ENCODE measurements at places on chromosomes 2 and 18.
A peak's percentile ranks its signal among the peaks of the same experiment; 100 is the strongest.

DNA sequence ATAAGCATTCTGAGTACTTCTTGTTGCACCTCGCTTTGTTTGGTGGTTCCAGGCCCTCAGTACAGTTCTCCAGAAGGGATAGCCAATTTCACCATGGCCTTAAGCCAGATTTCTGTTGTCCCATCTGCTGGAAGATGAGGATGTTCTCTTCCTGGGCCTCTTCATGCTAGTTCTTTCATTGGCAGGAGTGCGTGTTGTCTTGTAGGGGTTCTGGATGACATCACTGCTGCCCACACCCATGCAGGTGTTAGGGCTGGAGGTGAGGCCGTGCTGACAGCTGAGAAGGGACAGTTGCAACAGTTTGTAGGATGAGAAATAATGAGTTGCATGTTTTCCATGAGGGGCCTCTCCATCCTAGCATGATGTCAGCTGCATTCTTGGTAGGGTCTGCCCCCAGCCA lies 142.9 kb downstream of the LDLRAD4 start:
- DNase-seq: no peak
- H3K36me3 ChIP-seq: no peaks in the 10 kb centered on the region
- no peaks in the 10 kb centered on the region for H3K4me1 ChIP-seq

- peaks cover 54% of the 10 kb centered on the region for H3K4me1 ChIP-seq
- H3K27me3 ChIP-seq: no peaks in the 10 kb centered on the region
- no peak overlapping the region for H3K4me3 ChIP-seq
- H3K36me3 ChIP-seq: no peaks in the 10 kb centered on the region
Measured at GRCh38 chr2:120228503-120228902, 5.3 kb upstream of the TMEM185B start.

DNA sequence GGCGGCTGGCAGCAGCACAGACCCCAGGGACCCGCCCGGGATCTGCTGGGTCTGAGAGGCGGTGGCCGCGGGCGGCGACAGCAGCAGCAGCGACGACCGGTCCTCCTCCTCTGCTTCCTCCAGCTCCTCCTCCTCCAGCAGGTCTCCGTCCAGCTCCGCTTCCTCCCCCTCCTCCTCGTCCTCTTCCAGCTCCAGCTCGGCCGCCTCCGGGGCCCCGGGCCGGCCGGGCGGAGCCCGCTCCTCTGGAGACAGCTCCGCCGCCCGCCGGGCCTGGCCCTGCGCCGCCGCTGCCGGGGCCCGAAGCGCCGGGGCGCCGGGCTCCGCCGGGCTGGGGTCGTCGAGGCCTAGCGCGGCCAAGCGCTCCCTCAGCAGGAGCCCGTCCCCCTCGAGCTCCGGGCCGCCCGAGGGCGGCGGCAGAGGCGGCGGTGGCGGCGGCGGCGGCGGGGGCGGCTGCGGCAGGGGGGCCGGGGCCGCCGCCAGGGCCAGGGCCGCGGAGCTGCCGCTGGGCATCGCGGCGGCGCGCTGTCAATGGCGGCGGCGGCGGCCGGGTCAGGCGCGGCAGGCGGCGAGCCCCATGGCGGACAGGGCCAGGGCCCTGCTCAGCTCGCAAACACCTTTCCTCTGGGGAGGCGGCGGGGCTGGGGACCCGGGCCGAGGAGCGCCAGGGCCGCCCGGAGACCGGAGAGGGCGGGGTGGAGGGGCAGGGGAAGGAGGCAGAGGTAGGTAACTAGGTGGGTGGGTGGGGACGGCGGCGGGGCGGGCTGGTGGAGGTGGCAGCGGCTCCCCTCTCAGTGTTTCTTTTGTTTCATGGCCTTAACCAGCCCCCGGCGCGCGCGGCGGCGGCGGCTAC lies 445 bp downstream of the MEX3C start:
- H3K27me3 ChIP-seq: peaks cover 6% of the 10 kb centered on the region
- H3K4me3 ChIP-seq: peak overlapping the region; percentile 73
- peaks cover 15% of the 10 kb centered on the region for H3K36me3 ChIP-seq
- H3K4me1 ChIP-seq: peaks cover 38% of the 10 kb centered on the region
- DNase-seq: peak; percentile 54

DNA sequence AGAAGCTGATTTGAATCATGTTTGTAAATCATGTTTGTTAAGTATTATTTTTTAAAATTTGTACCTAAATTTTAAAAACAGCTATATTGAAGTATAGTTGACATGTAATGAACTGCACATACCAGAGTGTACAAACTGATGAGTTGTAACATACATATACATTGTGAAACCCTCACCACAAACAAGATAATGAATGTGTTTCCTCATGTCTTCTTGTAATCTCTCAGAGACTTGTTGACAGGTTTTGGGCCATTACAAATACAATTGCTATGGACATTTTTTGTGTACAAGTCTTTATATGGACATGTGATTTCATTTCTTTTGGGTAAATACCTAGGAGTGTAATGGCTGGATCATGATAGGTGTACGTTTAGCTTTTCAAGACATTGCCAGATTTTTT lies 21.5 kb downstream of the WDR43 start:
- no peak overlapping the region for H3K4me3 ChIP-seq
- DNase-seq: no peak
- no peaks in the 10 kb centered on the region for H3K27me3 ChIP-seq
- H3K27ac ChIP-seq: no peak overlapping the region

DNA sequence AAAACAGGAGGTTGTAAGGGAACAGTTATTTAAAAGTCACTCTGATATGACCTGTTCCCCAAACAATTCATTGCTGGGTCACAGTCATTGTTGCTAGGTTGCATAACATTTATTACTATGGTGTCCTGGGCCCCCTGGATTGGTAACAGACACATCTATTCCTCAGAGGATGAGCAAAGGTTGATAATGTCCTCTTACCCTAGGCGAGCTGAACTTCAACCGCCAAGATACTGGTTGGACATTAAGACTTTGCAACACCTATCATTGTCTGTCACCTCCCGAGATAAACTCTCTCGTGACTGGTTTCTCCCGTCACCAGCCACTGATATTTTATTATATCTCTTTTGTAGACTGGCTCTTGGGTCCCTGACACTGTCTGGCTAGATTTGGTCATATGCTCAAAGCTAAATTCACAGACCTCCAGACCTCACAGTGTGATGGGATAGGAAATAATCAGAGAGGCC lies 361.3 kb downstream of the ZNF521 start:
- H3K4me1 ChIP-seq: no peaks in the 10 kb centered on the region
- no peak for DNase-seq
- no peak overlapping the region for H3K4me3 ChIP-seq
- no peak overlapping the region for H3K27ac ChIP-seq
- peaks cover 3% of the 10 kb centered on the region for H3K27me3 ChIP-seq

DNA sequence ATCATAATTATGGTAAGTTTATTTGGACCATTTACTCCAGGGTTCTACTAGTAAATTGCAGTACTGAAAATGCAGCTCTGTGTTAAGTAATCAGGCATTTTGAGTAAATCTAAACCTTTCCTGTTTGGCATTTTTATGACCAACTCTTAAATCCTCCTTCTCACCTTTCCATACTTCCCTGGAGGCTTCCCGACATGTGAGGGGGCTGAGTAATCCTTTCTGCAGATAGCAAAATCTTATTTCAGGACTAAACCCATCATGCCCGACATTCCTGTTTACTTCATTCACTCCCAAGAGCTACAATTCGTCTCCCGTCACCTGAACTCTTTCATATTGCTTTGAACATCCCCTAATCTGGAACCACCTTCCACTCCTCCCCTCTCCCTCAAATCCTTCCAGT lies 296.6 kb downstream of the IKZF2 start:
- H3K27ac ChIP-seq: no peak overlapping the region
- H3K27me3 ChIP-seq: no peaks in the 10 kb centered on the region
- DNase-seq: no peak

DNA sequence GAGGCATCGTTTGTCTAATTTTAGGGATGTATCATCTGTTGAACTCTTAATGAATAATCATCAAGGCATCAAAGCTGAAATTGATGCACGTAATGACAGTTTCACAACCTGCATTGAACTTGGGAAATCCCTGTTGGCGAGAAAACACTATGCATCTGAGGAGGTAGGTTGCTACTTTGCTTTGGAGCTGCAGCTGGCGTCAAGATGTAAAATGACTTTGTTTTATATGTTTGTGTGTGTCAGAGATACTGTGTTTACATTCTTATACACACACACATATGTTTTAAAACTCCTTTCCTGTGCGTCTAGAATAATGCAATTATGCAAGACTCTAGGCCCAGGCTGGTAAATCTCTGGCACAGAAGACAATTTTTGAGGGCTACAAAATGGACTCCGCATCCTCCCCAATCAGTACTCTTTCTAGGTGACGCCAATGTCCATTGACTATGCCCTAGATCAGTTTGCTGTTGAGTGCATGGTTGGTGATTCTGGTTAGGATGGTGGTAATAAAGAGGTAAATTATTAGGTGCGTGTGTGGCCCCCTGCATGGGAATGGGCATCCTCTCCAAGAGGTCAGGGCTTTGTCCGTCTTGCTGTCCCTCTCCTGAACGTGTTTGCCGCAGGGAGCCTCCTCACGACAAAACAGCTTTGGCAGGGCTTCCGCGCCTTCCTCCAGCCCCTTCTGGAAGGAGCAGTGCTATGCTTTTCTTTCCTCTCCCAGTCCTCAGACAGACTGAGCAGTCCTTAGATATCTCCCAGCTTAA lies 68.2 kb upstream of the EML6 start:
- H3K4me3 ChIP-seq: no peak overlapping the region
- H3K4me1 ChIP-seq: no peaks in the 10 kb centered on the region
- H3K27me3 ChIP-seq: no peaks in the 10 kb centered on the region
- peaks cover 93% of the 10 kb centered on the region for H3K36me3 ChIP-seq
- no peak overlapping the region for H3K27ac ChIP-seq
- no peak for DNase-seq

DNA sequence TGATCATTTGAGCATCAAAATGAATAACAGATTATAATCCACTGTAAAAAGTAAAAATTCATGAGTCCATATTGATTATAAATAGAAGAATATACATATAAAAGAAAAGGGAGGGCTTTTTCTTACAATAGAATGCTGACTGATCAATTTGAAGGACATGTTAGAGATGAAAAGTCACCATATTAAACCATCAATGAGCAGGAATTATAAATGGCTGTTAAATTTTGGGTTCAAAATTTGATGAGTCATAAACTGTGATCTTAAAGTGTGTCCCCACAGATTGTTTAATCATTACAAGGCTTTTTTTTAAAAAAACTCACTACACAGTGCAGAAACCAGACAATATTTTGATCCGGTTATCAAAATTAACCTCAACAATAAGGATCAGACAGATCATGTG lies 434.5 kb downstream of the BCL11A start:
- no peak overlapping the region for H3K27ac ChIP-seq
- peaks cover 22% of the 10 kb centered on the region for H3K4me1 ChIP-seq
- H3K36me3 ChIP-seq: no peaks in the 10 kb centered on the region

DNA sequence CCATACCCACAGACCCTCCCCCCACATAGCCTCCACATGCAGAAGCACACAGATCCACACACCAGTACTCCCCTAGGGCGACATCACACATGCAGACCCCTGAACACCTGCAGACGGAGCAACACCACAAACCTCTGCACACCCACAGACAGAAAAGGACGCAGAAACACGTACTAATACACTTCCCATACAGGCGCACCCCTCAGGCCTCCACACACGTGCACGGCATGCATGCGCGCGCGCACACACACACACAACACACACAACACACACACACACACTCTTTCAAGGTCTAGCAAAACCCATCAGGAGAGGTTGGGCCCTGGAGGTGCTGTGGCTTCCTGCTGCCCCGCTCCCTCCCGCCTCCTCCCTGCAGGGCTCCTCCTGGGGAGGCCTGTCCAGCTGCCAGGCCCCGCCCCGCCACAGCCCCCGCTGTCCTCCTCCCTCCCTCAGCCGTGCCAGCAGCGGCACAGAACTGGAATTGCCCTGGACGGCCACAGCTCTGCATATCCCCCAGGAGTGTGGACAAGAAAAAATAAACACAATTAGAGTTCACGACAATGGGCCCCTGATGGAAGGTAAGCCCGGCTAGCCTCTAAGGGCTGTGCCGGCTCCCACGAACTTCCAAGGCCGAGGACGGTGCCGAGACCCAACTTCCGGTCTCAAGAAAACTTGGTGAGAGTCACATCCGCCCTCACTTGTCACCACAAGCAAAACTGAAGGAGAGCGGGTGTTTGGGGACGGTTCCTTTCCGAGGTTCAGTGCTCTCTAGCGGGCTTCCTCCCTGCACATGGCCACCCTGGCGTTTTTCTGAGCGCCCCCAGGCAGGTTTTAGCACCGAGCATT lies 6.8 kb downstream of the ZFP36L2 start:
- peak; percentile 92 for DNase-seq
- H3K27ac ChIP-seq: peak overlapping the region; percentile 99
- H3K4me1 ChIP-seq: peaks cover 52% of the 10 kb centered on the region
- H3K27me3 ChIP-seq: no peaks in the 10 kb centered on the region
- peak overlapping the region; percentile 83 for H3K4me3 ChIP-seq

DNA sequence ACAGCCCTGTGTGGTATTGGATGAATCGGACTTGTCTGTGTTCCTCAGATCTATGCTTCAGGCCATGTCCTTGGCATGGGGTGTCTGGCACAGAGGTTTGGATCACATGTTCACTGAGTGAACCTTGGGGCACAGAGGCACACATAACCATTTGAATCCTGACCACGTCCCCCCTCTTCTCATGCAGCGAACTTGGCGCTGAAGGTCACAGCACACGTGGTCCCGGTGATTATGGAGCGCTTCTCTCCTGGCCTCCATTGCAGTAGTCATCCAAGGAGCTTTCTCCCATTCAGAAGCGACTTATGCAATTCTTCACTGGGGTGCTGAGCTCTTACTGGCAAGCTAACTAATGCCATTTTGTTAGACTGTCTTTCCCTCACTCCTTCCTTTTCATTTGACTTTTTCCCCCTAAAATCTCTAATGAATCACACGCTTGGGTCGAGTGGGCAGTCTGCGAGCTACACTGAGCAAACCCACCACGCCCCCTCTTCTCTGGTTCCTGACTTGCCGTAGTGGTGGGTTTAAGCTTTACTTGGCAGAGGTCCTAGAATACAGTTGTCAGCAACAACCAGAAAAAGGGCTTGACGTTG lies 59.4 kb downstream of the KCNG2 start:
- no peak overlapping the region for H3K27ac ChIP-seq
- DNase-seq: no peak
- H3K4me3 ChIP-seq: no peak overlapping the region

- no peak overlapping the region for H3K4me3 ChIP-seq
- no peaks in the 10 kb centered on the region for H3K4me1 ChIP-seq
- DNase-seq: no peak
- H3K36me3 ChIP-seq: no peaks in the 10 kb centered on the region
Measured at GRCh38 chr2:217289177-217289906, 429.5 kb upstream of the TNP1 start.

- no peaks in the 10 kb centered on the region for H3K27me3 ChIP-seq
- no peaks in the 10 kb centered on the region for H3K4me1 ChIP-seq
- no peak for DNase-seq
- no peaks in the 10 kb centered on the region for H3K36me3 ChIP-seq
- no peak overlapping the region for H3K4me3 ChIP-seq
- H3K27ac ChIP-seq: no peak overlapping the region
Measured at GRCh38 chr2:50556934-50557575, 474.9 kb downstream of the NRXN1 start.

Data from DND-41 (cell line).